ENCODE measurements at places on chromosomes 3 and 15.

DNA sequence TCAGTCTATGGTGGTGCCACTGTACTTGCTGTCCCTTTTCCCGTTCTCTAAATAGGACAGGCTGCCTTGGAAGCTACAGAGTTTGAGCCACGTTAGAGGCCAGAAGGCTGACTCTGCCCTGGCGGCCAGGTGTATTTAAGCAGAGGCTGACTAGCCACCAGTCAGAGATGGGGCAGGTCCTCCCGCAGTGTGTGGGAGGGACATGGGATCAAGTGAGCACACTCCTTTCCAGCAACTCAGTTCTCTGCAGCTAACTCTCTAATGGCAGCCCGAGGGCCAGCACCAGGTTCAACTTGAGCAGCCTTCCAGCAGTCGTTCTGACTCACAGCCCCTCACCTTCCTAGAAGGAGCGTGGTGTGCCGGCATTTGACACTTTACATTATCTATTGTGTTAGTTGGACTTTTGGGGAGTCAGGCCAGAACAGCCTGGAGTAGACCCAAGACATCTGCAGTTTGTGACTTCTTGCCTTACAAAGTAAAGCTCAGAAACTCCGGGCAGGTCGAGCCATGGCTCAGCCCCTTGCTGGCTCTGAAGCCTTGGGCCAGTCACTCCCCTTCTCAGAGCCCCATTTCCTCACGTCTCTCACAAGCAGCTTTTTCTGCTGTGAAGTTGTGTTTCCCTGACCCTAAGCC lies 46.7 kb upstream of the MYZAP start:
- no peak overlapping the region for H3K27ac ChIP-seq
- peaks cover 87% of the 10 kb centered on the region for H3K36me3 ChIP-seq
- no peaks in the 10 kb centered on the region for H3K27me3 ChIP-seq
- DNase-seq: no peak
- H3K4me3 ChIP-seq: no peak overlapping the region

DNA sequence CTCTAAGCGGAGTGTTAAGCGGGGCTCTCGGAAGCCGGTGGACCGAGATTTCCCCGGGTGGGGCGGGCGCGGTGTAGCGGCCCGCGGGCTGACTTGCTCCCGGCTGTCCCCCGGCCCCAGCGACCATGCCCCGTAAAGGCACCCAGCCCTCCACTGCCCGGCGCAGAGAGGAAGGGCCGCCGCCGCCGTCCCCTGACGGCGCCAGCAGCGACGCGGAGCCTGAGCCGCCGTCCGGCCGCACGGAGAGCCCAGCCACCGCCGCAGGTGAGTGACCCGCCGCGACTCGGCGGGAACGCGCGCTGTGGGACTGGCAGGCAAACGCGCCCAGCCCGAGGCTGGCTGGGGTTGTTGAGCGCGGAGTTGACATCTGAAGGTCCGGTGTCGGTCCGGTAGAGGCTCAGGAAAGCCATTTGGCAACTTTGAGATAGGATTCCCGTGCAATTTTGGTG lies 1.3 kb downstream of the SMC4 start:
- no peaks in the 10 kb centered on the region for H3K27me3 ChIP-seq
- H3K36me3 ChIP-seq: peaks cover 3% of the 10 kb centered on the region
- H3K4me1 ChIP-seq: peaks cover 1% of the 10 kb centered on the region
- H3K27ac ChIP-seq: peak overlapping the region; percentile 75
- no peak for DNase-seq
- H3K4me3 ChIP-seq: peak overlapping the region; percentile 91

GRCh38 chr15:72609862-72610261 lies 44.6 kb upstream of the GOLGA6B start:
- no peak overlapping the region for H3K27ac ChIP-seq
- no peak overlapping the region for H3K4me3 ChIP-seq
- peaks cover 12% of the 10 kb centered on the region for H3K27me3 ChIP-seq
- H3K4me1 ChIP-seq: no peaks in the 10 kb centered on the region

GRCh38 chr3:78908236-78908635 lies 859.6 kb downstream of the ROBO1 start:
- H3K27ac ChIP-seq: no peak overlapping the region
- no peaks in the 10 kb centered on the region for H3K36me3 ChIP-seq
- H3K4me3 ChIP-seq: no peak overlapping the region
- H3K4me1 ChIP-seq: no peaks in the 10 kb centered on the region

DNA sequence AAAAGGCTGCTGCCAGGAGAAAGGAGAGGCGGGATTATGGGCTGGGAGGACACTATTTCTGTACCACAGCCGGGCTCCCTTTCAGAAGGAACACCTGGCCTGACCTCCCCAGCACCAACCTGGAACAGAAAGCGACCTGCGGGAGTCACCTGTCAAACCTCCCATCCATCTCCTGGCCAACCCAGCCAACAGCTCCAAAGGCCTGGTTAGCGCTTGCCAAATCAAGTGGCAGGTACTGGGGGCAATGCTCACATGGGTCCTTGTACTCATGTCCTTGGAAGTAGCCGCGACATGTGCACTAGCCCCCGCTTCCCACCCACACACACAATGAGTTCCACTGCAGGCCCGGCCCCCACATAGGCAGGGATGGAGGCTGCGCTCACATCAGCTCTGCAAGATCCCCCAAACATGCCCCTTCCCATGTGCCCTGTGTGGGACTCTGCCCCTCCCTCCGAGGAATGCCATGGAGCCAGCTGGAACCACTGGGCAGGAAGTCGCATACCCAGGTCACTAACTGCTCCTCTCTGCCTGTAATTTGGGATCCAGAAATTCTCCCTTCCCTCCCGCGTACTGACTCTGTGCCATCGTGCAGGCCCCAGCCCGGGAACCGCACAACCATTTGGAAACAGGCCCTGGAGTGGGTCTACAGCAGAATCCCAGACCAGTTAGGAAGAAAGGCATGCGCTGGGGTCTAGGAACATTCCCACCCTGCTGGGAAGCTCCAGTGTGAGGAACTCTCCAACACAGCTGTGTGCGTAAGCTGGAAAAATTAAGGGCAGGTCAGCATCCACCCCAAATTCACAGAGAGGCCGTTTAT lies 98.9 kb downstream of the LRIG1 start:
- no peak for DNase-seq
- H3K27ac ChIP-seq: peak overlapping the region; percentile 47
- H3K4me3 ChIP-seq: no peak overlapping the region
- peaks cover 51% of the 10 kb centered on the region for H3K4me1 ChIP-seq
- H3K36me3 ChIP-seq: peaks cover 68% of the 10 kb centered on the region

DNA sequence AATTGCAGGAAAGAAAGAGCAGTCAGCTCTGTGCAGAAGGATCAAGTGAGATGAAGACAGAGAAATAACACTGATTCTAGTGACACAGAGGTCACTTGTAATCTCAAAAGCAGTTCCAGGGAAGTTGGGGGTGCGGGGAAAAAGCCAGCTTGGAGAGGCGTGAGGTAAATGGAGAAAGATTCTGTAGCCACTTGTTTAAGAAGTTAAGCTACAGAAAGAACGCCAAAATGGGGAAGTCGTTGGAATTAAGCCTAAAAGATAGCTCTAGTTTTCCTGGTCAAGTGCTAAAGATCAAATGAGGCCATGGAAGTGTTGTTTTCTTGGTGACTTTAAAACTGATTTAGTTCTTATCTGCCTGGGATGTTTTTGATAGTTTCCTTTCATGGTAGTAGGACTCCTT lies 152.0 kb downstream of the GREM1 start:
- peak overlapping the region; percentile 41 for H3K27ac ChIP-seq
- no peaks in the 10 kb centered on the region for H3K27me3 ChIP-seq
- H3K4me1 ChIP-seq: peaks cover 6% of the 10 kb centered on the region
- DNase-seq: no peak

DNA sequence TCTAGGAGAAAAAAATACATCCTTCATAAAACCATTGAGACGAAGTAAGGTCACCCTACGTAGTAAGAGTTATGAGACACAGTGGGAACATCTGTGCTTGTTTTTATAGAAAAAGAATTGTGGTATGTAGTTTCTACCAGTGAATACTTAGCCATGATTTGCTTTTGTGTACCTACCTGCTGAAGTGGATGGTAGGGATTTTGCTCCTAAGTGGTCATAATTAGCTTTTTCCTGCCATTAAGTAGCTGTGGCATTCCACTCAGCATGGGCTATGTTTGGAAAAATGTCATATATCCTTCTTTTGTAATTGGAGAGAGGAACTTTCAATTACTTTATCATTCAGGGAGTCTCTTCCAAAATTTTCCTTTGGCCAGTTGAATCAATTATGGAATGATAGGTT lies 63.7 kb downstream of the CHD2 start:
- no peak for DNase-seq
- peaks cover 5% of the 10 kb centered on the region for H3K4me1 ChIP-seq
- no peaks in the 10 kb centered on the region for H3K27me3 ChIP-seq
- H3K4me3 ChIP-seq: no peak overlapping the region

- H3K4me1 ChIP-seq: no peaks in the 10 kb centered on the region
- no peaks in the 10 kb centered on the region for H3K36me3 ChIP-seq
- peaks cover 8% of the 10 kb centered on the region for H3K27me3 ChIP-seq
- no peak overlapping the region for H3K27ac ChIP-seq
- no peak overlapping the region for H3K4me3 ChIP-seq
- DNase-seq: no peak
Measured at GRCh38 chr3:127110982-127111693, 81.8 kb upstream of the PRR23E start.

DNA sequence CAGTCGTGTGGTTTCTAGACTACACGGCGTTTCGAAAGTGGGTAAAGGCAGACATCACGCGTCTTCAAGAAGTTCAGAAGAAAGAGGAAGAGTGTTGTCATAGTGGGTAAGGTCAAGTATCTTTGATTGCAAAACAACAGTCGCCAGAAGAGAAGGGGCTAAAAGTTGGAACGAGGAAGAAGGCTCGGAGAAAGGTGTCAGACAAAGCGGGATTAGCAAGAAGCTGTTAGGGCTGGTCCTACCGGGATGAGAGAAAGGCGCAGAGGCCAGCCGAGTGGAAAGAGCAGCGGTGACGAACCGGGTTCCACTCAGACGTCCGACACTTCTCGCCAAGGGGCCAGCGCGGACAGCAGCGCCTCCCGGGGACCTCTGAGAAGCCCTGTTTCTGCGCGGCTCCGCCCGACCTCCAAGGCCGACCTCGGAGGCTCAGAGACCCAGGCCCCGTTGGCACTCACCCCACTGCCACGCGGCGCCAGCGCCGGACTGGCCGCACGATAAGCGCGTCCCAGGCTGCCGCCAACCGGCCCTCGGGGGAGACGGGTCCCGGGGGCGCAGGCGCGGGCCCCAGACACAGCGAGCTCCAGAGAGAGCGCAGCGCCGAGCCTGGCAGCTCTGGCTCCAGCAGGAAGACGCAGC lies 436 bp downstream of the ADPGK start:
- DNase-seq: peak; percentile 88
- peak overlapping the region; percentile 80 for H3K4me3 ChIP-seq
- H3K4me1 ChIP-seq: peaks cover 13% of the 10 kb centered on the region
- H3K36me3 ChIP-seq: no peaks in the 10 kb centered on the region
- H3K27ac ChIP-seq: no peak overlapping the region
